ENCODE measurements at places on chromosomes 11 and 22. TPM values are rescaled to one million over a fixed set of nuclear protein-coding genes. Genes with fewer than 3 reads are reported as not detected.

The APOL6 gene
- 2.2 TPM for total RNA-seq

The P2RY6 gene
- not detected for total RNA-seq

The TMEM86A gene
- 6.9 TPM for total RNA-seq

The LRP4 gene
- 8.3 TPM for total RNA-seq

The MS4A6E gene
- total RNA-seq, result not detected

The YPEL4 gene
- total RNA-seq, result 3.6 TPM

The TMPRSS4 gene
- total RNA-seq, result not detected

Measured in occipital lobe (tissue), 3 donors.